ENCODE measurements at places on chromosomes 3 and 15.

DNA sequence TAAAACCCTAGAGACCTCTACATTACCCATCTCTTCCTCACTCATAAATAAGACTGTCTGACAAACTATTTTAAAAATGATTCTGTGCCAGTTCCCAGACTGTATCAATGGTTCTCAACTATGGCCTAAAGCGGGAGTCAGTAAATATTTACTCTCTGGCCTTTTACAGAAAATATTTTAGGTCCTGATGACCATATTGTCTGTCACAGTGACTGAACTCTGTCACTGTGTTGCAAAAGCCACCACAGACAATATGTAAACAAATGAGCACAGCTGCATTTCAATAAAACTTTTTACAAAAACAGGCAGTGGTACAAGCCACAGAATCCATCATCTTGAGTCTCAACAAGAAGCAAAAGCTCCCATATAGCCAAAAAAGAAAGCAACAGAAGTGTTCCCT lies 45.4 kb downstream of the PLOD2 start:
- DNase-seq: no peak

- DNase-seq: no peak
Observed at GRCh38 chr3:171774521-171774920, 35.8 kb downstream of the PLD1 start.

GRCh38 chr15:61996056-61996635 lies 64.1 kb downstream of the VPS13C start:
- DNase-seq: no peak

DNA sequence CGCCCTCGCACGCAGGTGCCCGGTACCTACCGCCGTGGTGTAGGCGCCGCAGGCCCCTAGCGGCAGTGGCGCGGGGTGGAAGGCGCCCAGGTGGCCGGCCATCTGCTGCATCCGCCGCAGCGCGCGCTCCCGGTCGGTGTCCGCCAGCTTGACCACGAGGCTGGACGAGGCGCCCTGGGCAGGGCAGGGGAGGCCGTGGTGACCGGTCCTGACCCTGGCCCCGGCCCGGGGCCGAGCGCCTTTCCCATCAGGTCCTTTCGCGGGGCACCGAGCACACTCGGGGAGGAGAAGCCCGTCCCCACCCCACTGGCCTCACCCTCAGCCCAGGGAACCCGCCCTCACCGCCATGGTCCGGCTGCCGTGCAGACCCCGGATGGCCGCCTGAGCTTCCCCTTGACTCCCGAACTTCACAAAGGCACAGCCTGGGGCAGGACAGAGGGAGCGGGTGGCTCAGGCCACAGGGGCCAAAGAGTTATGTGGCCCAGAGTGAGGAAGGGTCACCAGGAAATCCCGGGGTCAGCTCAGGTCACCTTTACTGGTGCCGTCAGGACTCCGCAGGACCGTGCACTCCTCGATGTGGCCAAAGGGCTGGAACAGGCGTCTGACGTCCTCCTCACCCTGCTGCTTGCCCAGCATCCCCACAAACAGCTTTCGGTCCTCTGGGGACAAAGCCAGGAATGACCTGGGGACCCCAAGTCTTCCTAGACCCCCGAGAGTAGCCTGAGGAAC lies 17.4 kb upstream of the PARP6 start:
- no peak for DNase-seq

- no peak for DNase-seq
Observed at GRCh38 chr15:88725305-88726210, 77.7 kb upstream of the ACAN start.

DNA sequence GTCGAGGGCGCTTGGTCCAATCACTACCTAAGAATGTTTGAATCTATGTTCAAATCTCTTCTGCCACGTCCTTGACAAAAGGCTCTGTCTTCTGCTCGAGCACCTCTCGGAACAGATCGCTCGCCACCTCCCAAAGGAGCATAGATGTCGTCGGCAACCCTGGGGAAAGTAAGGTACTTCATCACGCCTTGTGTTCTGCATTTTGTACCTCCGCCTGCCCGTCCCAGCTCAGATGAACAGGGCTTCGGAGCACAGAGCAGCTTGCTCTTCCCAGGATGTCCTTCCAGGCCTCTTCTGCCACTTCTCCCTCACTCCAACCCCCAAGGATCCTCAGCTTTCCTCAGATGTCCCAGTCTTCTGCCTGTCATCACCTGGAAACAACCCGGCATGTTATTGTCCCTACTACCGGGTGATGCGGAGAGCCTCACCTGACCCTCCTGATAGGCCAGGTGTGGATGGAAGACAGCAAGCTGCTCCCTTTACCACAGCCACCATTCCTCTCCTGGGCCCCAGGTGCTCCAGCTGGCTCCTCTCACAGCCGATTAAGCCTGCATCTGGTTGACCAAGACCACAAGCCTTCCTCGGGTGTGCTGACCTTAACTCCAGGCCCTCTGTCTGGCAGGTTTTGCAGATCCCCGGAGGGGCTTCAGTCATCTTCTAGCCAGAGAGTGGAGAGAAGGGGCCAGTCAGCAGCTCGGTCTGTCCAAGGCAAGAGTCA lies 270.5 kb downstream of the FAM43A start:
- no peak for DNase-seq

GRCh38 chr3:35224565-35225295 lies 414.6 kb upstream of the ARPP21 start:
- no peak for DNase-seq

GRCh38 chr15:63244399-63244798 lies 33.0 kb upstream of the APH1B start:
- DNase-seq: no peak

DNA sequence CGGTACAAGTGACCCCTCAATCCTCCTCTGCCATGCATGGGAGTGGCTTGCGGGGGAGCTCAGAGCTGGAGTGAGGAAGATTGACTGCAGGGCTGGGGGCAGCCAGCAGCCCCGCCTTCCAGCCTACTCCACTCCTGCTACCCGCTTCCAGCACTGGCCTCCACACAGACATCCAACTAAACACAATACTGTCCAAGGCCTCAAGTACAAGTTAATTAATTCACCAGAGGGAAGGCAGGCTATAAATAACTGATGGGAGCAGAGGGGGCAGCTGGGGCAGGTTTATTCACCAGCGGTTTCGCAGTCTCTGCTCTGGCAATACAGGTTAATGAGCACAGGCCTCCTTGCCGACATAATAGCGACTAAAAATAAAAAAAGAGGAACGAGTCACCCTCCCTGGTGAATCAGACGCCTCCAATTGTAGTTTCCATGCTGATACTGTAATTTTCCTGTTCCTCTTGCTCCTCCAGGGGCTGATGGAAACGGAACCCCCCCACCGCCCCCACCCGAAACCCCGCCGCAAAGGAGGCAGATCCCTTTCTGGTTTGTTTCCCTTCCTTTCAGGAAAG lies 166.4 kb upstream of the TLE3 start:
- no peak for DNase-seq

DNA sequence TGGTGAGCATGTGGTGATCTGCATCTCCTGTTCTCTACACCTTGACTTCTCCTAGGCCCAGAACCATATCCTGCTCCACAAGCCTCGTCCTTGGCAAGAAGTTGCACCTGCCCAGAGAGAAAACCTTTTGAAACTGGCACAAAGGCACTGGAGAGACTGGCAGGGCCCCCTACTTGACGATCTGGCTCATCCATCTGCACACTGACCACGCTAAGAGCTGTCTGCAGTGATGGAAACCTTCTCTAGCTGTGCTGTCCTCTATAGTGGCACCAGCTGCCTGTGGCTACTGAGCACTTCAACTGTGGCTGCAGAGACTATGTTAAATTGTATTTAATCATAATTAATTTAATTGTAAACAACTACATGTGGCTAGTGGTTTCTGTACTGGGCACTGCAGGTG lies 26.2 kb upstream of the SRP14 start:
- DNase-seq: no peak

DNA sequence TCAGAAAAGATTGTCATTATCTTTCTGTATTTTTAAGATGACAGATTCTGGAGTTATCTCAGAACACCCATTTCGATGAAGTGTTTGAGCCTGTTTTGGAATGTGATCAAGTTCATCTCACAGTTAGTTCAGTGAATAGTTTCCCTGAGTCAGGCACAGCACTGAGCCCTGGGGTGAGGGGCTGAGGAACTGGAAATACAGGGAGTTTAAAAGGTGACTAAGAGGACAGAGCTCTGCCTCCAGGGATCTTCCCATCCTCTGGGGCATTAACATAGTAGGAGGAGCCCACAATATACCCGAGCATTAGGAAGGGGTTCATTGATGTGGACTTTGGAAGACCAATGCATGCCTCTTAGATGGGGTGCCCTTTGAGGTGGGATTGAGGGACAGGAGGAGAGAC lies 355.1 kb downstream of the CLSTN2 start:
- DNase-seq: no peak

All from T-helper 2 cell (primary cell).